GM04504 (cell line): ENCODE measurements at places on chromosomes 11 and 22.

DNA sequence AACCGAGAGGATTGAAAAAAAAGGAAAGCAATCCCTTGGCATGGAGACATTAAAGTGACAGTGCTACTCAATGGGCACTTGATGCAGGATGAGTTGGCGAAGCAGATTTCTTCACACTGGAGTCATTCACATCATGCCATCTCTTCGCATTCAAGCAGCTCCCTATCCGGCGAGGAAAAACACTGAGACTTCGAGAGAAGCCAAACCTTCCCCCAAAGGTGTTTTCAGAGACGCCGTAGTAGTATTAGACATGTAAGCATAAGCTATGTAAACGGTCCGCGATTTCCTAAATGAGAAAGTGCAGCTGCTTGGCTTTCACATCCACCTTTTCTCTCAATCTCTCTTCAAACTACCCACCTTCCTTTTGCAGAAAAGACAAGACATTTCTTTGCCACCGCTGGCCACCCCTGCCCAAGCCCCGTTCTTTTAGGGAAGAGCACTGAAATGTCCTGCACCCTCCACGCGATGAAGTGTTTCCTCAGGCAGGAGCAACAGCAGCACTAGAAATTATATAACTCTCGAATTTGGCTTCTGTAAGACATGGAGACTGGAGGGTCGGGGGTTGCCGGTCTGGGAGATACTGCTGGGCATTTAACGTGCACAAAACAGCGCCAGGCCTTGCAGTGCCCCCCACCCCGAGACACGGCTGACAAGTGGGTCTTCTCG lies at the start of gene DLG2:
TSS of gene DLG2 (minus strand) at position 13 of the 666 bp plus-strand sequence.
- DNase-seq, result no peak

DNA sequence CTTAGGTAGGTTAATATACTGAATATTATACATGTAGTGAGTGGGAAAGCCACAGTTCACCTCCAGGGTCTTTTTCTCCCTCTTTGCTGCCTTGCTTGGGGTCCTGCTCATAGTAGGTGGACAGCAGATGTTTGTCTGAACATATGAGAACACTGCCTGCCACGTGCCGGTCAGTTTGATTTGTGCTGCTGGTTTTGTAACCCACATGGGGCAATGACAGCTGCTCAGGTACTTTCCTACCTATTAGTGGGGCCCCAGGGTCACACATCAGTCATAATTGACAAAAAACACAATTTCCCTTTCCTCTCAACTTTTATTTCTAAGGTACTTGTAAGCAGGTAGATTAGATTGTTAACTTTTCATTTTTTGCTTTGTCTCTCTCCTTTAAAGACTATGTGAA lies 43.8 kb downstream of the BMAL1 start:
- no peak for DNase-seq

DNA sequence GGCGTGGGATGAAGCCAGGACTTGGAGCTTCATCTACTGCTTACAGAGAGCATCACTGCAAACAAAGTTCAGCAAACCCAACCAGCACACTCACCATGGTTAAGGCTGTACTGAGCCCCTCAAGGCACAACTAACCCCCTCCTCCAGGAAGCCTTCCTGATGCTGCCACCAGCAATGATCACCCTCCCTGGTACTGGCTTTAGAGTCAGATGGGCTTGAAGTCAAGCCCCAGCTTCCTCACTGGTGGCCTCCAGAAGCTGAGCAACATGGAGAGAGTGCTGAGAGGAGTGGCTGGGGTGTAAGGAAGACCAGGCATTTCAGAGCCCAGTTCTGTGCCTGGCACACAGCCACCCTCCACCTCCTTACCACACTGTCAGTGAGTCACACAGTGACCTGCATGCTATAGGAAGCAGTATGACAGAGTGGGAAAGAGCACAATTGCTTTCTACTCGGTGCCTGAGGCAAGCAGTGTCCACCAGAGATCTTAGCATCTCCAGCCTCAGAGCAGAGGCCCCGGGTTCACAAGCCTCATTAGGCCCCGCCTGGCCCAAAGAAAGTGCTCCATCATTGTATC lies 24.7 kb upstream of the BAIAP2L2 start:
- peak; percentile 73 for DNase-seq

GRCh38 chr11:1928470-1928890 lies 9.0 kb downstream of the TNNT3 start:
- DNase-seq, result no peak

GRCh38 chr11:67496113-67496512 lies 9.1 kb downstream of the PITPNM1 start:
- DNase-seq, result no peak

- no peak for DNase-seq
Measured at GRCh38 chr22:36493690-36494110, 12.3 kb upstream of the TXN2 start.

DNA sequence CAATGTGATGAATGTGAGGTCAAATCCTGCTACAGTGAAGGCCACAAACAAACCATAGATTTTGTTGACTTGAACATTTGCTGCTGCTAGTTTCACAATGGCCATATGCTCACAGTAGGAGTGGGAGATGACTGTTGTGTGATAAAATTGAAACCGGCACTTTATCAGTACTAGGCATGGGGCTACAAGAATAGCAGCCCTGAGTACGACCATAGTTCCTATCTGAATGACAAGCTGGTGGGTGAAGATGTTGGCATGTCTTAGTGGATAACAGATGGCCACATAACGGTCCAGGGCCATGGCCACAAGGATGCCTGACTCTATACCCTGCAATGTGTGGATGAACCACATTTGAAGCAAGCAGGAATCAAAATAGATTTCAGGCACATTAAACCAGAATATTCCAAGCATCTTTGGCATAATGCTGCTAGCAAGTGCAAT lies 2.8 kb downstream of the OR52A1 start:
- no peak for DNase-seq

DNA sequence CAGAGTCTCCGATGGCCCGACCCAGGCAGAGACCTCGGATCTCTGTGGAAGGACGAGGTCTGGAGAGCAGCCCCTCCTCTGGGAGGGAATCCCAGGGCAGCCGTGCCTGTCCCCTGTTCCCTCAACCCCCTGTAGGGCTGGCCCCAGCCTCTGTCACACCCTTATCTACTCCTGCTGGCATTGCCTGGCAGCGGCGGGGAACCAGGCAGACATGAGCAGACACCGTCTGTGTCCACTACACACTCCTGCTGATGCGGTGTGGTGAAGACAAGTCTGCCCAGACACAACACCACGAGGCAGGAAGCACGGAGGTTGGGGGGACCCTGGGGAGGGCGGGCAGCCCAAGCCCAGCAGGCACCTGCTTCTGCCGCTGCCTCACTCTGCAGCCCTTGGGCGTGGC lies 52.5 kb upstream of the A4GALT start:
- no peak for DNase-seq

DNA sequence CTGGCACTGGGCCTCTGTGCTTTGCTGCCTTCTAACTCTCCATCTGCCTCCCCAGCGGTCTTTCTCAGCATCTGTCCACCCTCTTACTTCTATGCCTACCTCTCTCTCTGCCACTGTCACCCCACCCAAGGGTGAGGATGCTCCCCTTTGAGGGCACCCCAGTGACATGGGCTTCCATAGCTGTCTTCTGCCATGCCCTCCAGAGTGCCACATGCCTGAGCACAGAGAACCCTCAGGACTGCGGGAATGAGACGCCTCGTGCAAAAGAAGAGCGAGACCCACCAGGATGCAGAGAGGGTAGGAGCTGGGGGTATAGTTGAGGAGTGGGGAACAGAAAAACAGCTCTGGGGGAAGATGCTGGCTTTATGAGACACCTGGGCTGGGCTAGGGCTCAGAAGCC lies 64.3 kb downstream of the BTG4 start:
- DNase-seq, result no peak

DNA sequence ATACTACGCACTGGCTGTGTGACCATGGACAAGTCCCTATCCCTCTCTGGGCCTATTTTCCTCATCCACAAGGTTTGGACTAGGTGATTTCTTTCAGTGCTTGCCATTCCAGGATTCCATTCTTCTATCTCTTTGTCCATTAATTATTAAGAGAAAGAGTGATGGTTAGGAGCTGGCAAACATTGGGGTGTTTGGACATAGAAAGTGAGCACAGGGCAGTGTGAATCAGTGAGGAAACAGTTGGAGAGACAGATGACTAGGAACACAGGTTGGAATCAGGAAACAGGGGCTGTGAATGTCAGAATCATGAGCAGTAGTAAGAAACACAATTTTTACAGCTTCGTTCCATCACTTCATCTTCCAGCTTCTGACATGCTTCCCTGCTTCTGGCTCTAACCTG lies 211.8 kb downstream of the INSC start:
- DNase-seq, result no peak

DNA sequence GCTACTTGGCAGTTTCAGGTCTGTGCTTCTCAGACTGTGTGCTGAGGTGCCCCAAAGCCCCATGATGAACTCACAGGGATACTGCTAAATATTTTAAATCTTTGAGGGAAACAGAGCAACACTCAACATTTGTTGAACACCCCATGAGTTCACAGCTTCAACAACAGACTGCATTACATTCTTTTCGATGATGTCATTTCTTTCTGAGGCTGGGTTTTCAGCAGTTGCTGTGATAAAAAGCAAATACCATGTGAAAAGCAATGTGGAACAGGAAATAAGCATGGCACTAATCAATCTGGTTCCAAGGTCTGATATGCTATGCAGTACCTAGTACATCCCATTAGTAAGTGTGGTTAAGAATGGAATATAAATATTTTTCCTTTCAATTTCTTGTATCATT lies 82.7 kb downstream of the RPL27A start:
- no peak for DNase-seq
